ENCODE measurements at places on chromosomes 3 and 15.
A peak's percentile ranks its signal among the peaks of the same experiment; 100 is the strongest.

- DNase-seq = no peak
Measured at GRCh38 chr3:118544458-118544857, 490.2 kb downstream of the IGSF11 start.

GRCh38 chr3:46097691-46098241 is 70.5 kb upstream of the XCR1 start:
- no peak for DNase-seq

- no peak for DNase-seq
Measured at GRCh38 chr3:189839576-189839975, 208.4 kb downstream of the TP63 start.

GRCh38 chr3:105585-105984 is 91.0 kb upstream of the CHL1 start:
- no peak for DNase-seq

- DNase-seq = no peak
Measured at GRCh38 chr3:12308517-12308916, 19.6 kb downstream of the PPARG start.

DNA sequence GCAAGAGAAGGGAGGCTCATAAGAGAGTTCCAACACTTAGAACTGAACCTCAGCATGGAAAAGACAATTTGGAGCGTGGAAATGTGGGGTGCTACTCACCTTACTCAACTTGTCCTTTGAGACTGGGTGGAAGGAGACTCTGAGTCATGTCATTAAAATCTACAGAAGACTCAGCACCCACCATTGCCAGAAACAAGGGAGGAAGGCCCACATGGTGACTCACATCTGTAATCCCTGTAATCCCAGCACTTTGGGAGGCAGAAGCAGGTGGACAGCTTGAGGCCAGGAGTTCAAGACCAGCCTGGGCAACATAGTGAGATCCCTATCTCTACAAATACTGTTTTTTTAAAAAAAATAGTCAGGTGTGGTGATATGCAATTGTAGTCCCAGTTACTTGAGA is 161.9 kb upstream of the UBE3A start:
- DNase-seq = no peak

GRCh38 chr3:132399054-132399929 is 18.0 kb upstream of the DNAJC13 start:
- DNase-seq = no peak

DNA sequence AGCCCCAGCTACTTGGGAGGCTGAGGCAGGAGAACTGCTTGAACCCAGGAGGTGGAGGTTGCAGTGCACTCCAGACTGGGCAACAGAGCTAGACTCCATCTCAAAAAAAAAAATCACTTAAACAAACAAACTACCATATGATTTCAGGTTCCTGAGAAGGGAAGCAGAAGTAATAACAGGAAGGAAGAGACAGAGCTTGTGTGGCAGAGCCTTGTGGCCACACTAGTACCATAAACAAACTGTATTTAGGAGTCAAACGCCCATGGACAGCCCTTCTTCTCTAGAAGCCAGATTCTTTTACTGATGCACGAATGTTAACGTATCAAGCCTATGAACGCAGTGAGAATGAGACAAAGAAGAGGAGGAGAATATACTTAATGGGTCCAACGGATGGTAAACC is 12.0 kb downstream of the MTMR10 start:
- DNase-seq = no peak

DNA sequence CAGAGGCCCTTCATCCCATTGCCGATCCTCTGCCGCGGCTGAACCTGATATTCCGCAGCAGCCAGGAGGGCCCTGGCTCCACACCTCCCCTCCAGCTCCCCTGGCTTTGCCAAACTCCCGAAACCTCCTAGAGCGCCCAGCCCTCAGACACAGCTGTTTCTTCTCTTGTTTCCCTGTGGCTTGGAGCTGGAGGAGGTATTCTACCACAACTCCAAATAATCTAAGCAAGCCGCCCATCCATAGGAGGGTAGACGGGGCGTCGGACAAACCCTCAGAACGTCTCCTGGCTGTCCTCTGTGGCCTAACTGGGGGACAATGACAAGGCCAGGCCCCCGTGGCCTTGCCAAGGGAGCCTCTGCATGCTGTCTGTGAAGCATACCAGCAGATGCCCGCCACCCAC is 10.4 kb downstream of the PLA2G4D start:
- peak; percentile 33 for DNase-seq

DNA sequence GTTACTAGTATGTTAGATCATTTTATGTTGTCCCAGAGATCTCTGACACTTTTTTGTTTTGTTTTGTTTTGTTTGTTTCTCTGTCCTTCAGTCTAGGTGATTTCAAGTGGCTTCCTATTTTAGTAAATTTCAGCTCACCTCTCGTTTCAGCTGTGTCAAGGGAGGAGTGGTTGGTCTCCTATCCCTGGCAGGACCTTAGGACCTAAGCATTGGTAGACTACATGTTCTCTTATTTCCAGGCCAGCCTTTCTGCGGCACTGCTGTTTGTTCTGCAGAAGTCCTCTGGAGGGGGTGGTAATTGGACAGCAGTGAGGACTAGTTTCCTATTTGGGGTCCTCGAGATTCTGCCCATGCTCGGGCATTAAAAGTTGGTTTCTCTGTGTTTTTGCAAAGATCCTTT is 31.8 kb downstream of the MGA start:
- no peak for DNase-seq

GRCh38 chr3:124078953-124079911 is 87.3 kb upstream of the ROPN1 start:
- no peak for DNase-seq

DNA sequence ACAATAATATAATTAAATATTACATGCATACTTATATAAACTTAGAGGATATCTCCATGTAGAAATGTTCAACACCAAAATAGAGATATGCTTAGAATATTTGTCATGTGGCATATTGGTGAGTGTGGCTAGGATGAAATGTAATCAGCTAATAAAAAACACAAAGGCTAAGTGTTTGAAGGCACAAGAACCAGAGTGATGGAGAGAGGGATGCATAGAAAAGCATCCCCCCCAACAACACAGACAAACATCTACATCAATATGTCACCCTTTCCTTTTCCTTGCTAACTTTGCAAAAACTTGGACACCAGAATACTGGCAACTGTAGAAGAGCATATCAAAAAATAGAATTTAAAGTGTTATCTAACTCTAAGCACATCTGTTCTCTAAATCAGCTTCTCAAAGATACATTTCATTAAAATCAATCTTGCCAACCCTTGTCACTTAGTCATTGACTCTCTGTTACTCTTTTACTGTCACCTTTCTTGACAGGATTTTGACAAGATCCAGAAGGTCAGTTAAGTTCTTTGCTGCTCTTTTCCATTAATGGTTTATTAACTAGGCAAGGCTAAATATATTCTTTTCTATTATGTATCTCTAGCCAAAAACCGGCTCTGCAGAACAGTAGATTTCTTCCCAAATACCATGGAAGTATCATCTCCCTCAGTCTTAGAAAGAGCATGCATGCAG is 695.9 kb downstream of the OTOL1 start:
- DNase-seq = no peak

DNA sequence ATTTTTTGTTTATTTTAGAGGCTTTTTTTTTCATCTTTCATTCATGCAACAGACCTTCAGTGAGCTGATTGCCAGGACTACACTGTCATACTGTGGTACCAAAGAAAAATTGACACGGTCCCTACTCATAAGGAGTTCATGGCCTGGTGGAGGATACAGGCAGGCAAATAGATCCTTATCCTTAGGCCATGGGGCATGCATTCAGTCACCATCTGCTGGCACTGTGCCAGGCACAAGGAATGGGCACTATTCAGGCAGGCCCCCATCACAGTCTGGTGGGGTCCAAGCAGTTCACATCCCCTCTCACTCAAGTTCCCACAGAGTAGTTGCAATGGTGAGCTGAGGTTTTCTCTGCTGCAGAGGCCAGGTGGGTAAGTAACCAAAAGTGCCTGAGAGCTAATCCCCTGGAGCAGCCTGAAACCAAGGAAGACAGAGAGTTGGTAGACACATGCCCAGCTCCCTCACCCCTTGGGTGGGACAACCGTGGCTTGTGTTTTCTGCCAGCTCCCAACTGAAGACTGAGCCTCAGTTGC is 17.3 kb downstream of the CISH start:
- DNase-seq = no peak

- DNase-seq = no peak
Measured at GRCh38 chr15:30675126-30675525, 49.2 kb downstream of the ARHGAP11B start.

Measured in cardiac septum (tissue), 1 donor.